ENCODE measurements at places on chromosomes 11 and 22.

GRCh38 chr22:32710896-32711295 is 90.6 kb upstream of the TIMP3 start:
- no peak for DNase-seq

DNA sequence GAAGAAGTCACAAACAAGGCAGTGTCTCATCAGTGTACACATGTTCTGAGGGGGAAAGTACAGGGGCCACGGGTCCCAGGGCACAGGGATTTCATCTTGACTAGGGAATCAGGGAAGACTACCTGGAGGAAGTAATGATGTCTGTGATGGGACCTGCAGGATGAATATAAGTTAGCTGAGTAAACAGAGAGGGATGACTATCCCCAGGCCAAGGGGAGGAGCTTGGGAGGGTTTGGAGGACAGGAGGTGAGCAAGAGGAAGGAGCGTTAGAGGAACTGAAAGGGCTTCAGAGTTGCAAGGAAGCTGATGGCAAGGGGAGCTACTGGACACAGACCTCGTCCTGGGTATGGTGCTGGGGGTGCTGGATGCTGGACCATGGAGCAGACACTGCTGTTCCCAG is 56.4 kb downstream of the TRAF6 start:
- no peak for DNase-seq

GRCh38 chr11:75100314-75100713 is 3.6 kb upstream of the OR2AT4 start:
- DNase-seq, result no peak

DNA sequence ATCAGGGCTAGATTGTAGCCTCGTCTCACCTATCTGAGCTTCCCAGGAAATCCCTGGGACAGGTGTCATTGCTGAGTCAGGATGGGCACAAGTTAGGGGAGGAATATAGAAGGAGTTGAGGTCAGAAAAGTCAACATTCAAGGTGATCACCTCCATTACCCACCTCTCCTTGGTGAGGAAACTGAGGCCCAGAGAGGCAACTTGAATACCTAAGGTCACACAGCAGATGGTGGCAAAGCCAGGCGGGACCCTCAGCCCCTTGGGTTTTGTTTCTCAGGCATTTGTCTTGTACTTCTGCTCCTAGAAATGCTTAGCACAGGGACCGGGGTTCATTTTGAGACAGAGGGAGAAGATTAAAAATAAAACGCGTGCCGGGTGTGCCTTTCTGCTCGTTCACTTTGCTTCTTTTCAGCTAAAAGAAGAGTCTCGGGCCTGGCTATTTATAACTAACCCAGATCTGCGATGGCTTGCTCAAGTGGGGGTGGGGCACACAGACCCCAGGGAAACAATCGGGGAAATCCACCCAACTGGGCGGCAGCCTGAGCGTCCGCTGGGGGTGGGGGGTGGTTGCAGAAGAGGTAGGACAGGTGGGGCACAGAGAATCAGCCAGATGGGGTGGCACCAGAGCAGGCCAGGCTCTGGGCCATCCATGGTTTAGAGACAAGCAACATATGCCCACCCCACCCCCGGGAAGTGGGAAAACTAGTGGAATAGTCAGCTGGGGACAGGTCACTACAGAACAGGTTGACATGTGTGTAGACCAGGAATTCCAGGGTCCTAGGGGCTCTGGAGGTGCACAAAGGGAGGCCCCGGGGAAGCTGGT is 3.9 kb upstream of the GNAZ start:
- no peak for DNase-seq

GRCh38 chr11:15707971-15708370 is 593.2 kb downstream of the INSC start:
- DNase-seq, result no peak

DNA sequence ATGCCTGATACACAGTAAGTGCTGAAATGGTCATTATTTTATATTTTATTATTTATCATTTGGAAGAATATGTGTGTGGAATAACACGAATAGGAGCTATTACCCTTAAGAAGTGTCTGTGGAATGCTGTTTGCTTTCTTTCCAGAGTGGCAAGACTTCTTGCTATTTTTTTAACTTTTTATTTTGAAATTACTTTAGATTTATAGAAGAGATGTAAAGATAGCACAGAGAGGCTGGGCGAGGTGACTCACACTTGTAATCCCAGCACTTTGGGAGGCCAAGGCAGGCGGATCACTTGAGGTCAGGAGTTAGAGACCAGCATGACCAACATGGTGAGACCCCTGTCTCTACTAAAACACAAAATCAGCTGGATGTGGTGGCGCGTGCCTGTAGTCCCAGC is 58.9 kb upstream of the PAX6 start:
- no peak for DNase-seq

Measured in CD4-positive, alpha-beta T cell treated with Interleukin-17A for 4 hours (primary cell).